AG10803 (cell line): ENCODE measurements at places on chromosomes 16 and 17.
A peak's percentile ranks its signal among the peaks of the same experiment; 100 is the strongest.

- DNase-seq, result peak; percentile 17
These were observed 479 bp upstream of the ZNF207 start for GRCh38 chr17:32349503-32349853.

GRCh38 chr17:82648742-82649331, 593 bp upstream of the WDR45B start:
- no peak for DNase-seq

DNA sequence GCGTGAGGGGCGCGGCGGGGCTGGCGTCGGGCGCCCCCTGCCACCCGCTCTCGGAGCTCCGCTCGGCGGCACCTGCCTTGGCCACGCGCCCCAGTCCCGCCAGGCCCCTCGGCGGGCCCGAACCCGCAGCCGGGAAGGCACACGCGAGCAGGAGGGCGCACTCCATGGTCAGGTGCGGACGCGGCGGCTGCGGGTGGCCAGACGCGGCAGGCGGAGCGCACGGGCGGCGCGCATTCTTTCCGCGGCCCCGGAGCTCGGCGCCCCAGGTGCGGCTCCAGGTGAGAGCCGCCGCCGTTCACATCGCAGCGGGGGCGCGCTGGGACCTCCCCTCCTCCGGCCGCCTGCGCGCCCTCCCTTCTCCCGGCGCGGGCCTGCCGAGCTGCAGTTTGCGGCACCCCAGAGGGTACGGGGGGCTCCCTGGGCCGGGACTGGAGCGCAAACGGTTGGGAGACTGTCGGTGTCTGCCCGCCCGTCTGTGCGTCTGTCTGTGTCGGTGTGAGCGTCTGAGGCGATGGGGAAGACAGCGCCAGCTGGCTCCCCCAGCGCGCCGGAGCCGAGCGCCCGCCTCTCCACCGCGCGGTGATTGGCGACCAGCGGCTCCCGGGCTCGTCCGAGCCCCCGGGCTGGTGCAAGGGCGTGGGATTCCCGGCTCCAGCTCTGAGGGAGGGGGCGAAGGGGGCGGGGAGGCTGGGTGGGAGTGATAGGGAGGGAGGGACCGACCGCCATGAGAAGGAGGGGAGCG, at the start of gene ADAMTS18:
Gene ADAMTS18 (minus strand): TSS at position 505 of the 742 bp plus-strand sequence. CDS start 339 bp downstream, at position 166.
- no peak for DNase-seq

DNA sequence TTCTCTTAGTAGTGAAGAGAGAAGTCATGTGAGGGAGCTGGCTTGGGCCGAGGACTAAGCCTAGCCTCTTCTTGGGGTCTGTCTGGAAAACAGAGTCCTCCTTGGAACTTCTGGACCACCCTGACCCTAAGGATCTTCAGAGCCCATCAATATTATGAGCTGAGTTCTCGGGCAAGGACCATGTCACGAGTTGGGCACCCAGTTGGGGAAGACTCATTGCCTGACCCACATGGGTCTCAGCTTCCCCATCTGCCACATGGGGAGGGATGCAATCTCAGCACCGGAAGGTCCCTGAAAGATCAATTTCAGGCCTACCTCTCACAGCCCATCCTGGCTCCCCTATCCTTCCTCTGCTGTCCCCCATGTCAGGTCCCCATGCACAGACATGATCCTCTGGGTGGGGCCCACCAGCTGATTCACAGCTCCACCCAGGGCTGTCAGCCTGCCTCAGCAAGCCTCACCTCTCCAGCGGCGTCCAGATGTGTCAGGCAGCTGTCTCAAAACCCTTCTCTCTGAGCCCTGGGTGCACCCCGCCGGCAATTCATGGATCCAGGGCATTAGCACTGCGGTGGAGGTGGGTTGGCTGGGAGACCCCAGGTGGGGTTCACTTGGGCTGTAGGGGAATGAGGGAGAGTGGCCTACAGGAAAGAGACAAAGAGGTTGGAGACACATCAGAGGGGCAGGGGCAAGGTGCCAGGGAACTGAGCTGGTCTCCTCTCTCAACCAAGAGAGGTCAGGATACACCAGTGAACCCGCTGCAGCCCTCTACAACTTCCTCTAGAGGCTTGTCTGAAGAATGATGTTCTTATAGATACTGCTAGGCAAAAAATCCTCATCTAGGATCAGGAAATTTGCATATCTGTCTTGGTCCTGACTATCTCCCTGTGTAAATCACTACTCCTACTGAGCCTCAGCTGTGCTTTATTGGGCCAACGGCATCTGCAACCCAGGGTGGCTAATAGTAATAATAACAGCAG, 1.8 kb downstream of the NLRP1 start:
- DNase-seq, result no peak

- DNase-seq, result no peak
These were observed 102.0 kb upstream of the ADAMTS18 start for GRCh38 chr16:77536809-77537208.

GRCh38 chr16:23064639-23065038, 84.6 kb downstream of the USP31 start:
- peak; percentile 48 for DNase-seq
